ENCODE measurements at places on chromosomes 11 and 22.

- no peak for DNase-seq
These were observed 89.4 kb upstream of the VPREB1 start for GRCh38 chr22:22155146-22155545.

DNA sequence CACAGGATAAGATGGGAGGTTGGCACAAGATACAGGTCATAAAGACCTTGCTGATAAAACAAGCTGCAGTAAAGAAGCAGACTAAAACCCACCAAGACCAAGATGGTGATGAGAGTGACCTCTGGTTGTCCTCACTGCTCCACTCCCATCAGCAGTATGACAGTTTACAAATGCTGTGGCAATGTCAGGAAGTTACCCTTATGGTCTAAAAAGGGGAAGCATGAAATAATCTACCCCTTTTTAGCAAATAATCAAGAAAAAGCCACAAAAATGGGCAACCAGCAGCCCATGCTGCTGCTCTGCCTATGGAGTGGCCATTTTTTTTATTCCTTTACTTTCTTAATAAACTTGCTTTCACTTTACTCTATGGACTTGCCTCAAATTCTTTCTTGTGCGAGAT, 8.7 kb upstream of the PIWIL4 start:
- DNase-seq, result no peak

GRCh38 chr11:57786436-57786835, 24.8 kb downstream of the CTNND1 start:
- no peak for DNase-seq

DNA sequence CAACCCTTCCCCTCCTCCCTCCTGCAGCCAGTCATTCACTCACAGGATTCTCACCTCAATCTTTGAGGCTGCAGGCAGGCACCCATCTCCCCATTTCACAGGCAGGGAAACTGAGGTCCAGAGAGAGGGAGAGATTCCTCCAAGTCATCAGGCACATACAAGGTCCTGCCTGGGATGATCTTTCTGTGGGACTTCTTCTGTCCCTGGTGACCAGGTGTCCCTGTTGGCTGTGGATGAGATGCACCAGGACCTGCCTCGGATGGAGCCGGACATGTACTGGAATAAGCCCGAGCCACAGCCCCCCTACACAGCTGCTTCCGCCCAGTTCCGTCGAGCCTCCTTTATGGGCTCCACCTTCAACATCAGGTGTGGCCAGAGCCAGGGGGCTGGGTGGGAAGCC, 7.8 kb downstream of the FTH1 start:
- DNase-seq, result no peak

GRCh38 chr11:35746356-35747153, 84.0 kb downstream of the TRIM44 start:
- DNase-seq, result no peak

DNA sequence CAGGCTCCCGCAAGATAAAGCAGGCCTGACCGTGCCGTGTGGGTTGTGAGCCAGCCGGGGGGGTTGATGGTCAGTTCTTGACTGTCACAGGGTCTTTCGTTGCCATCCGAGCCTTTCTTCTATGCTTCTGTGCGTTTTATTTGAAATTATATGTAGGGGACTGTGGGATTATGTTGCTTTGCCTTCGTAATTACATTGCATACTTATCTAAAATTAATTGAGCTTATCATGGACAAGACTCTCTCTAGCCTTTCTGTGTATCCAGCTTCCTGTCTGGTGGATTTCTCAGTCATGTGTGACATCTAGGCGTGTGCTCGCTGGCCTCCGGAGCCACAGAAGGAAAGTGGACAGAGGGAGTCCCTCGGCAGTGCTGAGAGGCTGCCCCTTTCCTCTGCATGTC, 93.2 kb downstream of the TBC1D22A start:
- DNase-seq, result no peak

DNA sequence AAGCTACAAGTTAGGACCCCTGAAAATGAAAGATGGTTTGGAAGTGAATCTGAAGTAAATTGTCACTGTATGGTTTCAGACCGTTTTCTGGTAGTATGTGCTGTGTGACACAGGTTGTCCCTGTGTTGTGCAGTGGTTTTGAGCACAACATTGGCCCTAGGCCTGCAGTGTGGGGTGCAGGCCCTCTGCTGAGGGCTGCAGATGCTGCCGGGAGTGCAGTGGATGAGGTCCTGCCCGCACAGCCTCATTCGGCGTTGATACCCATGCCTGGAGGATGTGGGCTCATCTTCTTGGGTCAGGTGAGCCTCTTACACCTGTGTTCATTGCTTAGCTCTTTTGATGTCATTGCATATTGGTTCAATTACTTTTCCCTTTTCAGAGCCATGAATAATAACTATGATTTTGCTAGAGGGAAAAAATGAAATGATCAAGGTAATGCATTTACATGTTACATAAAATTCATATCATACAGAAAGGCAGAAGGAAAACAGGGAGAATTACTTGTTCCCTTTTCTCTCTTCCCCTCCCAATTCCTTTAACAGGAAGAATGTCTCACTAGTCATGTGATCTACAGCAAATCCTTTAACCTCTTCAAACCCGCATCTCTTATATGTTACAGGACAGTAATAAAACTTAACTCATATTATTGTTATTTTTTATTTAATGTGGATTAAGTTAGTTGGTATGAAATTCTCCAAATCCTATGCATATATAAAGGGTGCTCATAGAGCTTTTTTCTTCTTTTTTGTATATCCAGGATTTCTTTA, 48.7 kb downstream of the PTPRJ start:
- DNase-seq, result no peak

- DNase-seq, result peak; percentile 68
These were observed 105.3 kb upstream of the E2F8 start for GRCh38 chr11:19345848-19346681.

- DNase-seq, result no peak
These were observed 69.0 kb downstream of the EFCAB6 start for GRCh38 chr22:43743131-43743530.

GRCh38 chr11:13216711-13217075, 60.9 kb upstream of the BMAL1 start:
- no peak for DNase-seq

GRCh38 chr22:41696703-41697102, 2.6 kb upstream of the MEI1 start:
- no peak for DNase-seq

GRCh38 chr11:12778240-12778905, 104.2 kb downstream of the TEAD1 start:
- DNase-seq, result no peak

DNA sequence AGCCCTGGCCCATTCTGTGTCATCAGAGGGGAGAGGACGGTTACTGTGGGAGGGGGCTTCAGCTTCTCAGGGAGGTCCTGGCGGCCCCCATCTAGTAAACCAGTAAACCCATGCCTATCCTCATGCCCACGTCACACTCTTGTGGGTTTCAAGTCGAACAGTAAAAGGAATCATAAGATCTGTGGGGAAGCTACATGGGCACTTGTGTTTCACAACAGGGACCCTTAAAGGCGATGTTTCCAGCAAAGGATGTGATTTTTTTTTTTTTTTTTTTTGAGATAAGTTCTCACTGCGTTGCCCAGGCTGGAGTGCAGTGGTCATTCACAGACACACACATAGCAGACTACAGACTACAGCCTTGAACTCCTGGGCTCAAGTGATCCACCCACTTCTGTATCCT, 9.2 kb upstream of the PARVG start:
- DNase-seq, result no peak

DNA sequence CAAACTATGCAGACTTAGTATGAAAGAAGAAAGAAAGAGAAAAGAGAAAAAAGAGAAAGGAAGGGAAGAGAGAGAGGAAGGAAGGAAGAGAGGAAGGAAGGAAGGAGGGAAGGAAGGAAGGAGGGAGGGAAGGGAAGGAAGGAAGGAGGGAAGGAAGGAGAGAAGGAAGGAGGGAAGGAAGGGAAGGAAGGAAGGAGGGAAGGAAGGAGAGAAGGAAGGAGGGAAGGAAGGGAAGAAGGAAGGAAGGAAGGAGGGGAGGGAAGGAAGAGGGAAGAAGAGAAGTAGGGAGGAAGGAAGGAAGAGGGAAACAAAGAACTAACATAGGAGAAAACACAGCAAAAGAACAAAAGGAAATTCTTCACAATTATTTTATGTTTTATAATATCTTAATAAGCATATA, 502.1 kb downstream of the SOX6 start:
- DNase-seq, result no peak

GRCh38 chr11:67371911-67372320, 1.5 kb downstream of the CLCF1 start:
- DNase-seq, result no peak

GRCh38 chr11:34030382-34030781, 21.1 kb upstream of the CAPRIN1 start:
- no peak for DNase-seq

GRCh38 chr11:69178819-69179482, 23.2 kb downstream of the SMIM38 start:
- DNase-seq, result no peak

DNA sequence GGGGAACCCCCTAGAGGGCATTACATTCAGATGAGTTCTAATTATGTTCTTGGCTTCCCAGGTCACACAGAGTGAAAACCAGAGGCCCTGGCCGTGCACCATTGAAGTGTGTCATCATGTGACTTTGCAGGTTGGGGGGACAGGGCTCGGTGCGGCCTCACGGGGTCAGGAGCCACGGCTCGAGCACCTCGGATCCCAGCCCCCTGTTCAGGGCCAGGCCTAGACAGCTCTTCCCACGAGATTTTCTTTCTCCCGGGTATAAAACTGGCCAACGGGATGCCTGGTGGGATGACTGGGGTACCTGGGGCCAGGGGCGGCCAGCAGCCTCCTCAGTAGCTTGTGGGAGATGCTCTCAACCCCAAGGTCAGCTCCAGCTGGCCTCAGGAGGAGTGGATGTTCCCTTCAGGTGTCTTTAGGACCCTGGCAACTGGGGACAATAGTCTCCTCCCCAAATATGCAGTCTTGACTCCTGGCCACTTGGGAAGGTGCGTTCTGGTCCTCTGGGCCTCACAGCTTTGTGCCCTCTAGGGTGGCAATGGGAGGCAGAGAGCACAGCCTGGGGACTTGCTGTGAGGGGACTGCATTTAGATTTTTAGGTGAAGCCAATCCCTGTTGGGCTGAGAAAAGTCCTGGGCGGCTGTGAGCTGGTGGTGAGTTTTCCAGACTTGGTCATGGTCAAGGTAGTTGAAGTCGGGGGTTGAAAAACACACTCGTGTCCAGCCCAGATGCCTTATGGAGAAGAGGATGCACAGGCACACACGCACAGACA, 95.6 kb downstream of the KCNQ1 start:
- DNase-seq, result no peak

- no peak for DNase-seq
These were observed 11.8 kb upstream of the MAPK11 start for GRCh38 chr22:50281957-50282356.

DNA sequence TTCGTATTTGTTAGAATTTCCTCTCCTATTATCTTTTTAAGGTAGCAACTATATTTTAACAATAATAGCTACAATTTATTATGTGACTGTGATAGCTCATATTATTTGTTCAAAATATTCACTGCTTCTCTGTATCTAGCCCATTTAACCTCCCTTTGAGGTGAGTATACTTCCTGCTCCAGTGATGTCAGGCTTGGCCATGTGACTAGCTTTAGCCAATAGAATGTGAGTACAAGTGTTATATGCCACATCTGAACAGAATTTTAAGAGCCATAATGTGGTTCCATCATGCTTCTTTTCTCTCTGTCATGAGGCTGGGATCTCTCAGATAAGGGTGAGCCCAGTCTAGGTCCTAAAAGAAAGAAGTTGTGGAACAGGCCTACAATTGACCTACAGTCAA, 217.6 kb downstream of the TTC28 start:
- DNase-seq, result no peak

DNA sequence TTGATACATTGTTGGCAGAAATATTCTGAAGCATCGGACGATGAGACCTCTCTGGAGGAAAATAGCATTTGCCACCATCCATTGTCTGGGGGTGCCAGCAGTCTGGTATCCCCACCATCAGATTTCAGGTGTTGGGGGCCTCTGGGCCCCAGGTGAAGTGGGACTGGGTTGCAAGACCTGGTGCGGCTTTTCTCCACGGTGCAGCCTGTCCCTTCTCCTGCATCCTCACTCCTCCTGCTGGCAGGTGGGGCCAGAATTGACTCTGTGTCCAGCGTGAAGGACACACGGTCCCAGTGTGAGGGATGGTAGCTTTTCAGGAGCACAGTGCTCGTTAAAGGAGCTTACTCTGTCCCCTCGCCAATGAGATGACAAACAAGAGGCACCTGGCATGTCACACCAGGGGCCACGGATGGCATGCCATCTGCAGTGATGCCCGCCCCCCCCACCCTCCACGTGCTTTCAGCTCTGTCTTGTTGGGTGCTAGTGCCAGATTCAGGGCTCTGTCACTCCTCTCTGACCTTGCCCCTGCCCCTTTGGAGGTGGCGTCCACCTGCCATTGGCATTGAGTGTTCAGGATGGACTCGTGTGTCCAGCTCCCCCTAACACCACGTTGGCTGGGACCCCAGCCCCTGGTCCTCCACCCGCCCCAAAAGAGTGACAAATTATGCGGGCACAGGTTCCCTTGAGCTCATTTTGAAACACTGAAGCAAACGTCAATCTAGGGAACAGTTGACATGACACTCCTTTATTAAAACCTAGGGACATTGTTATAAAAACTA, 62.4 kb downstream of the PARVG start:
- DNase-seq, result no peak

DNA sequence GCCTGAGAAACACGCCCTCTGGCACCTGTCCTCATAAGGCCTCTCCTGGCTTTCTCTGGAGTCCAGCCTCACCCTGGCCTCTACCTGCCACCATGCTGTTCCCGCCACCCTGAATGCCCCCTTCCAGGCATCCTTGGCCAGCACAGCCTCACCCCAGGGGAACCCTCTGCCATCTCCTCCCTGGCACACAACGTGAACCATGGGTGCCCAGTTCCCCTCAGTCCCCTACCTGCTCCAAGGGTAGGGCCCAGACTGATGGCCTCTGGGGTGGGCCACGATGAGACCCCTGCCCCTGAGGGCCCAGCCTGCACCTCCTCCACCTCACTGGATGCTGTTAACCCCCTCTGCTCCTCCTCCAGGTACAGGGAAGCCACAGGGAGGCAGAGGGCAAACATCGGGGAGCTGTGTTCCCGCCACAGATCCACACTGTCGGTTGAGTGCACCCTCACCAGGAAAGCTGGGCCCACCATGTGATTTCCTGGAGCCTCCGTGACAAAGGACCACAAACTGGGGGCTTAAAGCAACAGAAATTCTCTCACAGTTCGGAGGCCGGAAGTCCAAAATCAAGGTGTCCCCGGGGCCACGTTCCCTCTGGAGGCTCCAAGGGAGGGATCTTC, 169.6 kb downstream of the BRD1 start:
- DNase-seq, result no peak

DNA sequence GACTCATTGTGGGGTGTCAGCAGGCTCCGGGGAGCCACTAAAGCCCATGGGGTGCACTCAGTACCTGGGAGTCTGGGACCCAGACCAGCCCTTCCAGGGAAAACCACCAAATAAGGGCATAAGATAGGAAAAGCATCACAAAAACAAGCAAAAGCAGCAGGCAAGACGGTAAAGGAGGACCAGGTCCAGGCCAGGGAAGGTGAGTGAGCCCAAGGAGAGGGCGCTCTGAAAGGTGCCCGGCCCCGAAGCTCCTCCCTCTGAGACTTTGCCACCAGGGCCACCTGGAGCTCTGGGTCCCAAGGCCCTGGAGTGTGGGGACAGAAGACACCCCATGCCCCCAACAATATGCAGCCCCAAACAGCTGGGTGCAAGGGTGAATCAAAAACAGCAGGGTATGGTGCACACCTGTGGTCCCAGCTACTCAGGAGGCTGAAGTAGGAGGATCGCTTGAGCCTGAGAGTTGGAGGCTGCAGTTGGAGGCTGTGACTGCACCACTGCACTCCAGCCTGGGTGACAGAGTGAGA, 5.2 kb upstream of the IL17REL start:
- DNase-seq, result no peak

- DNase-seq, result no peak
These were observed 353.7 kb downstream of the MIAT start for GRCh38 chr22:27011133-27011532.

GRCh38 chr11:67452141-67452952, at the start of gene GPR152:
Gene GPR152 (minus strand): TSS chr11:67452729. CDS start chr11:67452724, 5 bp downstream.
- DNase-seq, result no peak
